PC-3 (cell line): ENCODE measurements at places on chromosomes 1 and 21. TPM values are rescaled to one million over a fixed set of nuclear protein-coding genes. Genes with fewer than 3 reads are reported as not detected.
A peak's percentile ranks its signal among the peaks of the same experiment; 100 is the strongest.

Gene HHAT
- 2.4 and 3.4 TPM in 2 replicates for total RNA-seq

Gene PDZK1
- 2.3 and 4.2 TPM in 2 replicates for total RNA-seq

Gene GBP6
- 0.17 and 0.40 TPM in 2 replicates for total RNA-seq

Gene CD160
- total RNA-seq, result not detected in 2 replicates

GRCh38 chr1:19156676-19157075 is 53.4 kb downstream of the UBR4 start:
- DNase-seq, result peak; percentile 94

DNA sequence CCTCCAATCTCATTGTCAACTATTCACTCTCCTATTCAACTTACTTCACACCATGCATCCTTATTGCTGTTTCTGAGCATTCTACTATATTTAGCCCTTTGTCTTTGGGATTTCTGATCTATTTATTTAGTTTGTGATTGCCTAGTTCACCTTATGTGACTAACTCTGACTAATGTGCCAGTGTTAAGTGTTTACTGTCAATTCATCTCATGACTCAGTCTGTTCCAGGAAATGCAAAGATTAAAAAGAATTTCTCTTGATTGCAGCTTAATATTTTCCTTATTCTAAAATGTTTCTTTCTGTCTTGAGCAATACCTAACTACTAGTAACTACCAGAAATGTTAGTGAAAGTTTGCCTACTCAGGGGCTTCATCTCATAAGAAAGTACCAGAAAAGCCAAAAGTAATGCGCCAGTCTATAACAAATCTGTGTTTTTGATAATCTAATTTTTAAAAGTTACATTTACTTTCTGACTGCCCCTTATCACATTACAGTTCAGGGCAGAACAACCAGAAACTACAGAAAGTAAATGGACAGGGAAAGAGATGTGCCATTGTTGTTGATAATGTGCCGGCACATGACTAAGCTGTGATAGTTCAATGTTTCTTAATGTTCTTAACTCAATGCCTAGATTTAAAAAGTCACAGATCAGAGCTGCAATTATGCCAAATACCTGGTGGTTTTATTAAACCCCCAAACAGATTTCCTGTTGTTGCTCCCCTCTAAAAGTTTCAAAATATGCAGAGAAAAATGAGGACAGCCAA is 556.5 kb downstream of the PTBP2 start:
- DNase-seq, result peak; percentile 87

- DNase-seq, result peak; percentile 87
Observed at GRCh38 chr1:93692451-93692861, 10.8 kb upstream of the BCAR3 start.

- no peak for DNase-seq
Observed at GRCh38 chr1:116854716-116855115, 55.0 kb upstream of the PTGFRN start.

GRCh38 chr1:224867715-224868114 is 61.8 kb upstream of the DNAH14 start:
- DNase-seq, result peak; percentile 33

- no peak for DNase-seq
Observed at GRCh38 chr1:11044849-11045427, 2.1 kb downstream of the MASP2 start.

- DNase-seq, result no peak
Observed at GRCh38 chr1:117142200-117142599, 20.7 kb upstream of the TRIM45 start.
